ENCODE measurements at places on chromosomes 1 and 21.

DNA sequence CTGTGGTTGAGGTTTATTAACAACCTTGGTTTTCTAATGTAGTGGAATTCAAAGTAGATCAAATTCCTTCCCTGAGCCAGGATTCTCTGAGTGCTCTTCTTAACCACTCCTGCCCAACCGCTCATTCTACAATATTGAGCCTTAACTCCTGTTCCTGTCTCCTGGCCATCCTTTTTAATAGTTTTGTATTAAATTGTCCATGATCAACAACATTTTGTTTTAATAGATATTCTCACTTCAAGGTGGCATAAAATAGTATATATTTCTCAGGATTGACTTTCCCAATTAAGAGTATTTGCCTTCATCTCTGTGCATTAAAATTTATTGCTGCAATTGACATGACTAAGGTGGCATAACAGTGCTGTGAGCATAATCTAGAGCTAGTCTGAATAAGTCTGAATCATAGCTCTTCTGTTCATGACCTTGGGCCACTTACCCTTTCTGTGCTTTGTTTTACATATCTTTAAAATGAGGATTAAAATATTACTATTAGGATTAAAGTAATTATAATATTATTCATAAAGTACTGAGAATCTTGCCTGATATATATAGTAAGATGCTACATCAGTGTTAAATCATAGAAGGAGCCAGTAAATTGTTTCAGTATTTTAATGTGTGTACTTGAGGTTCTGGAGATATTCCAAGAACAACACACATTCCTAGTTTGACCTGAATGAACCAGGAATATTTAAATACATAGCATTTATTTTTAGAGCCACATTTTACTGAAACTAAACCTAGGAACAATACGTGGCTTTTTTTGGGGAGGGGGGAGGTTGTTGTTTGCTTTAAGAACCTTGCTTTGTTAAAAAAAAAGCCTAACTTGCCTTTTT, 76.4 kb downstream of the ADGRL2 start:
- peak; percentile 69 for DNase-seq

GRCh38 chr1:64892576-64893573, 73.5 kb downstream of the JAK1 start:
- peak; percentile 34 for DNase-seq

DNA sequence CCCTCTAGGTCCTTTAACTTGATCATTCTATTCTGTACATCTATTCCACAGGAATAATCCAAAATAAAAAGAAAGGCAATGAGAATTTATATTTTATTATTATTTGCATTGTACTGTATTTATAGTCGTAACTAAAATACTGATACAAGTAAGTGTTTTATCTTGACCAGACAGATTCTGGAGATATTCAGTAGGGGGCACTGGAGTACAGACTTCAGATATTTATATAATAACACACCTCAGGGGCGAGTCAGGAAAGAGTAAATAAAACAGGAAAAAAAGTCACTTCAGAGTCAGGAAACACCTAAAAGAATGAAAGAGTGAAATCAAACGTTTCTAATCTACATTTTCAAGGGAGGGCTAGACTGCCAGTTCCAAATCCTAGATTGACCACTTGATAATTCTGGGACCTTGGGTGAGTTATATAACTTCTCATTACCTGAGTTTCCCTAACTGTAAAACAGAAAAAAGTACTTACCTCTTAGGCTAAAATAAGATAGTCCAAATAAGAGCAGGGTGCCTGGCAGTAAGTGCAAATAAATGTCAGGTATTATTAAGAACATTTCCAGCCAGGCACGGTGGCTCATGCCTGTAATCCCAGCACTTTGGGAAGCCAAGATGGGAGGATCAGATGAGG, 31.1 kb upstream of the MTF1 start:
- DNase-seq: peak; percentile 40

GRCh38 chr1:43853161-43853921, 80.3 kb upstream of the ARTN start:
- peak; percentile 89 for DNase-seq

GRCh38 chr1:184291701-184292100, 95.1 kb upstream of the C1orf21 start:
- no peak for DNase-seq

- no peak for DNase-seq
These were observed 41.7 kb downstream of the EIF2D start for GRCh38 chr1:206570529-206570928.

- no peak for DNase-seq
These were observed 63.8 kb upstream of the PRDX6 start for GRCh38 chr1:173413271-173413707.

GRCh38 chr1:234853906-234854644, 244.1 kb upstream of the IRF2BP2 start:
- peak; percentile 36 for DNase-seq

GRCh38 chr1:83766241-83766691, 232.7 kb downstream of the TTLL7 start:
- no peak for DNase-seq

DNA sequence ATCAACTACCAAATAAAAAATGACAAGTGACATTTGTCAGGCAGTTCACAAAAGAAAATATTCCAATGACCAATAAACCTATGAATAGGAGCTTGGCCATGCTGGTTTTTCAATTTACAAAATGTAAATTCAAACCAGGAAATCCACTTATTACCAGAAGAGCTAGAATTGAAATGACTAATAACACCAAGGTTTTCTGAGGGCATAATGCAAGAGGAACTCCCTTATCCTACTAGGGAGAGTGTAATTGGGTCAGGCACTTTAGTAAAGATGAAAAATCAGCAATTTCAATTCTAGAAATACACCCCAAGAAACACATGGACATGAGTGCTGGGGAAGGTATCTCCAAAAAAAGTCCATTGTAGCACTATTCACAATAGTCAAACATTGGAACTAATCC, 16.7 kb upstream of the TIAM1 start:
- DNase-seq: no peak
